ENCODE measurements at places on chromosomes 3 and 15.

DNA sequence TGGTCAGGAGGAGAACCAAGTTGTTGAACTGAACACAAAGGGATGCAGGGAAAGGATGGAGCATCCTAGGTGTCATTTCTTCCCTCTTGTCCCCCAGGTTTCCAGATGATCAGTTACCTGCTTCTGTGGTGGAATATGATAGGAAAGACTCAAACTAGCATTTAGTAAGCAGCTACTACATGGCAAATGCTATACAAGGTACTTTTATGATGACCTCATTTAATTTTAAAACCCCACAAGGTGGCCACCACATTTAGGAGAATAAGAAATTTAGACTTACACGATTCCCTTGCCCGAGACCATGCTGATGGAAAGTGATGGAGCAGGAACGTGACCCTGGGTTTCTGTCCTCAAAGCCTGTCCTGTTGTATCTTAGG, 40.9 kb downstream of the CCR4 start:
- no peak for DNase-seq

GRCh38 chr15:33152502-33153109, 41.9 kb downstream of the FMN1 start:
- no peak for DNase-seq

- DNase-seq: no peak
Measured at GRCh38 chr15:66070220-66070934, 183.2 kb downstream of the MEGF11 start.

DNA sequence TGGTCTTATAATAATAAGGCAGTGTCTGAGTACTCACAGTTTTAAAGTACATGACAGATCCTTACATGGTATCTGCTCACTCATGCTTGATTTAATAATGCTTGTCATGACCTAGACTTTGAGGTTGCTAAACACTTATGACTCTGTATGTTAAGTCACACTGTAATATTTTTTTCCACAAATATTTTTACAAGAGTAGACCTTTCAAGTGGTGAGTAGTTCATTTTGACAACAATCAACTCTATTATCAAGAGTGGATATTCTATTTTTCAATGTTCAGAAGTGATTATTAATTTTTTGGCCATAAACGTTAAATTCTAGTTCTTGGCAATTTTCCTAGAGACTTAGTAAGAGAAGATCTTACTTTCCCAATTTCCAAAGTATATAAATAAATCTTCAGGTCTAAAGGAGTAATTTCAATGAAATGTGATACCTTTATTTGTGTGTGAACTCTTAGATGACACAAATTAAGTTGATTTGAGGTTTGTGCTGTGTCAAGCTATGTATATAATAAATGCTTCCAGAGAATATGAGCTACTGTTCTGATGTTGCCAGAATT, 104.5 kb downstream of the NLGN1 start:
- DNase-seq: no peak

DNA sequence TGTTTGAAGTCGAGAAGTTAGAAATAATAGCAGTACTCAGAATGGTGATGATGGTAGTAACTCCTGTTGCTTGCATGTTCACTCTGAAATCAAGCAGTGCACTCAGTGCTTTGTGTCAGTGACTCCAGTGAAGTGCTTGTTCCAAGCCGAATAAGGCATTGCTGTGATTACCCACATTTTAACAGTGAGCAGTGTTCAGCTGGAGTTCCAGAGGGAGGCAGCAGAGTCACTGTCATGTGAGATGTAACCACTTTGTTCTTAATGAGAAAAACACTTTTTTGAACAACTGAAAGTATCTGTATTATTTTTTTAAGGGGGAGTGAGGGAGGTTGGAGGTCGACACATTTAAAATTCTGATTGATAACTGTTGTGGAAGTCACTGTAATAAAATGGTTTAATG, 3.7 kb downstream of the MDFIC2 start:
- no peak for DNase-seq

- no peak for DNase-seq
Measured at GRCh38 chr3:141561426-141562034, 74.7 kb downstream of the RASA2 start.

- no peak for DNase-seq
Measured at GRCh38 chr3:56845505-56845904, 43.8 kb upstream of the ARHGEF3 start.

DNA sequence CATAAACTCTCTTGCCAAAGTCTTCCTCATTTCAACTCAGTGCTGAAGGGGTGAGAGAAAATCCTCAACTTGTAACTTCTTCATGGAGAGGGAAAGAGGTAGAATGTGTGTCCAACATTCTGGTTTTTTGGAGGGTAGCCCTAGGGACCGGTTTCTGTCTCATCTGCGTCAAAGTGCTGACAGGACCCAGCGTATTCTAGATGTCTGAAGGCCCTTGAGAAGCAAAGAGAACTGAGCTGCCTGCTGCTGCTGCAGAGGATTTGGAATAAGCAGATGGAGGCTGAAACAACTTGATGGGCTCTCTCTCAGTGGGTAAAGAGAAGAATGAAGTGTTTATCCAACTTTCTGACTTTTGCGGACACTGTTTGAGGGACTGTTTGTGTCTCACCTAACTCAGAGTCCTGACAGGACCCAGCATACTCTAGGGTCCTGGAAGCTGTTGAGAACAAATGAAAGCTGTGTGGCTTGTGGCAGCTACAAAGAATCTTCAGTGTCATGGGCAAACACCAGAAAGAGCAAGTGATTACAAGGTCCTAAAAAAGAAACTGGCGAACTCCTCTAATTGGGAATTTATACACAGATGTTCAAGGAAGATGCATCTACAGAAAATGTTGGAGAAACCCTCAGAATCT, 174.4 kb downstream of the SI start:
- no peak for DNase-seq

DNA sequence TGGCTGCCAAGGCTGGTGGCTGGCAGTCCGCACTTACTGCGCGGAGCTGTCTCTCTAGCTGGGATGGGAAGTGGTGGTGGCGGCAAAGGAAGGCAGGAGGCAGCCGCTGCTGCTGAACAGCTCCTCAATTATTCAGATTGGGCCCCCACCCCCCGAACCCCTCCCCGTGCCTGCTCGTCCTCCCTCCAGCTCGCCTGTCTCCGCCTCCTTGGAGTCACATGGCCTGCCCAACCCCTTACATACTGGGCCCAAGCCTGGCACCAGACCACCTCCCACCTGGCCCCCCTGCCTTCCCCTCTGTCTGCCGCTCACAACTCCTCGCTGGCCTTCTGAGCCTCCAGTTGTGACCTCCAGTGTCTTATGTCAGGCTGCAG, at the start of gene SLC7A14:
Gene SLC7A14, minus strand, starts transcription at position 139 of the 374 bp plus-strand sequence. CDS start 59,139 bp downstream, outside the sequence.
- no peak for DNase-seq

DNA sequence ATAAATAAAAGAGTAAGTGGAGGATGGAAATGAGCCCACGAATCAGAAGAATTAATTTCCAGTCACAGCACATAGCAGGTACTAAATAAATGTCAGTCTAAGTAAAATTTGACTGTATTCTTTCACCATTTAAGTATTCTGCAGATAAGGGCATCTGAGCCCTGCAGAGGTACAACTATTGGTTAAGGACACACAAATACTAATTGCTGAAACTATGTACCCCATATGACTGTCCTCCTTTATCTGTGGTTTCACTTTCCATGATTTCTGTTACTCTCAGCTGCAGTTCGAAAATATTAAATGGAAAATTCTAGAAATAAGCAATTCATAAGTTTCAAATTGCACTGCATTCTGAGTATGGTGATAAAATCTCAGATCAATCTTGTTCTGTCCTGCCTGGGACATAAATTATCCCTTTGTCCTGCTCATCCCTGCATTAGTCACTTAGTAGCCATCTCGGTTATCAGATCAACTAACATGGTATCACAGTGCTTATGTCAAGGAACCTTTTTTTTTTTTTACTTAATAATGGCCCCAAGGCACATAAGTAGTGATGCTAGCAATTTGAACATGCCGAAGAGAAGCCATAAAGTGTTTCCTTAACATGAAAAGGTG, 95.1 kb downstream of the LSAMP start:
- no peak for DNase-seq

GRCh38 chr3:119976214-119976613, 118.0 kb downstream of the GSK3B start:
- no peak for DNase-seq

- DNase-seq: no peak
Measured at GRCh38 chr3:65539616-65540015, 499.1 kb downstream of the MAGI1 start.

Measured in stimulated activated CD4-positive, alpha-beta T cell treated with anti-CD3 and anti-CD28 coated beads, Interleukin-1b, Interleukin-23, amount 100 ng/mL, for 24 hours (primary cell).